ENCODE measurements at places on chromosomes 5 and 9.
A peak's percentile ranks its signal among the peaks of the same experiment; 100 is the strongest.

DNA sequence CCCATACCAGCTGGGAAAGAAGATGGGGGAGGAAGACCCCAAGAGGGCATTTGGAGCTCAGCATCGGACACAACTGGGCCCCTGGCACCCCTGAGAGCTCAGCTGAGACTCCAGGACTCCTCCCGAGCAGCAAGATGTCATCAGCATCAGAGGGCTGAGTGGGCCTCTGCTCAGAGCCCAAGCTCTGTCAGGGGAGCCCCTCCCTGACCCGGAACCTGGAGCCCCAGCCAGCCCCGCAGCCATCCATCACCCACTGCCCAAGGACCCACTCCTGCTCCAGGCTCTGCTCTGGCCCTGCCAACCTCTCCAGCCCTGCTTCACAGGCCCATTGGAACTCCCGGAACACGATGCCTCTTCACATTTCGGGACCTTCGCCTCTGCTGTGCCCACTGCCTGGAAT, 9.8 kb downstream of the NR5A1 start:
- no peak for DNase-seq

DNA sequence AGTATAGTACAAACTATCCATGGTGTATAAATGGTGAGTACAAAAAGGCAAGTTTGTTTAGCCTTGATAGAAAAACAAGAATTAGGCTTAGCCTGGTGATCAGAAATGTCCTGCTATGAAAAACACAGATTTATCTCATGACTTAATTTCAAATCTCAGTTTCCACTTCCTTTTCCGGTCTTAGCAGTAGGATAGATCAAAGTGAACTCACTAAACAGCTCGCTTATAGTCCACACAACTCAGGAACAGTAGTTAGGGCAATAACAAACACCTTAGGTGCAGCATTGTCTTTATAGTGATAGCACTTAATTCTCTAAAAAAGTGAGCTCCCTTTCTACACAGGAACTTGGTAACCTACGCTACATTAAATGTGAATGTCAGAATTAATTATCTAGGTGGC, 11.4 kb downstream of the GOLGA1 start:
- DNase-seq = no peak

- DNase-seq = no peak
These were observed 596.0 kb downstream of the SEMA5A start for GRCh38 chr5:8949908-8950307.

DNA sequence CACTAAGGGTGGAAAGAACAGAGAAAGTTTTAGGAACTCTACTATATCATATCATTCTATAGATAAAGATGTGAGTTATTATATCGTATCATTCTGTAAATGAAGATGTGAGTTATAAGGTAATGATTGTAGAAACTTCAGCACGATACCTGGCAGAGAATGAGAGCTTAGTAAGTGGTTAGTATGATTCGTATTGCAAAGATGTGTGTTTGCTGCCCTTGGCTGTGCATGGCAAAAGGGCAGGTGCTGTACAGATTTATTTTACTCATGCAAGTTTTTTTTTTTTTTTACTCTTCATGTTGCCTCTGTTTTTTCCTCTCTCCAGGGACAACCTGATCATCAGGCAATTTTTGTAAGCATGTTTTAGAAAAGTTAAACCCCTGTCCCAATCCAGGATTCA, 83.3 kb downstream of the EGFLAM start:
- no peak for DNase-seq

- DNase-seq = no peak
These were observed 417.1 kb downstream of the CSNK1G3 start for GRCh38 chr5:123929055-123929474.

- DNase-seq = peak; percentile 69
These were observed 92.5 kb downstream of the ROR2 start for GRCh38 chr9:91857291-91858212.

- no peak for DNase-seq
These were observed 349.2 kb upstream of the CDH9 start for GRCh38 chr5:27387535-27388073.

GRCh38 chr5:168790671-168791250, 211.6 kb upstream of the PANK3 start:
- DNase-seq = no peak

DNA sequence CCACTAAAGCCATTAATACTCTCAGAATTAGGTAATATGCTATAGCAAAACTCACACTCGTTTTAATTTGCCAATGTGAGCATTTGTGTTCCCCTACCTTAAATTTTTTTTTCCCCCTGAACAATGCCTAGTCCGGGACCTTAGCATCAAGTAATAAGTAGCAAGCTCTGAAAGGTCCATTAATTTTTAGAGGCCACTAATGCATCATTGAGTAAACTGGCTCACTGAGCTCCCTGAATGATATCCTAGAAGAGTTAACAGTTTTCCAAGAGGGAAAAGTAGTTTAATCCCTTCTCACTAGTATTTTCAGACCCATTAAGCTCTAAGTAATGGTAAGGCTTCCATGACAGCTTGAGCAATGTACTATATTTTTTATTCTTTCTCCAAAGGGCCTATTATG, 242.2 kb downstream of the MAT2B start:
- DNase-seq = no peak

GRCh38 chr5:142602720-142603245, 83.1 kb downstream of the FGF1 start:
- DNase-seq = no peak

DNA sequence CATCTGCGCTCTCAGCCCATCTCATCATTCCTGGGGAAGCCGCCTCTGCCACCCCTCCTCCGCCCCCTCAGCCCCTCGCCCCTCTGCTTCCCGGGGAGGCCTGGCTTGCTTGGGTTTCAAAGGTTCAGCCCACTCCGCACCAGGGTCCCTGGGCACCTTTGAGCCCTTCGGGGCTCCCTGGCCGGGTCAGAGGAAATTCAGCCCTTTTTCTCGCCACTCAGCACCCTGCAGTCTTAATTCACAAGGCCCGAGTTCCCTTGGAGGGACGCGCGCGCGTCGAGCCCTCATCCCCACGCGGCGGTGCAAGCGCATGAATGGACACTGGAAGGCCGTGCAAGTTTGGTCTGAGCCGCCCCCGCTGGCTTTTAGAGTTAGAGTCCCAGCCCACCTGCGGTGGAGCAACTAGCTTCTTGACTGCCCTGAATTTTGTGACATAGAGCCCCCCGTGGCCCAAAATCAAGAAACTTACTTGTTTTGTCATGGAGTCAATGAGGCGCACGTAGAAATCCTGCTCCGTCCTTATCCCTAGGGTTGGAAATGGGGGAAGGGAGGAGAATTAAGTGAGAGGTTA, 4.5 kb downstream of the EBF1 start:
- DNase-seq = peak; percentile 68

DNA sequence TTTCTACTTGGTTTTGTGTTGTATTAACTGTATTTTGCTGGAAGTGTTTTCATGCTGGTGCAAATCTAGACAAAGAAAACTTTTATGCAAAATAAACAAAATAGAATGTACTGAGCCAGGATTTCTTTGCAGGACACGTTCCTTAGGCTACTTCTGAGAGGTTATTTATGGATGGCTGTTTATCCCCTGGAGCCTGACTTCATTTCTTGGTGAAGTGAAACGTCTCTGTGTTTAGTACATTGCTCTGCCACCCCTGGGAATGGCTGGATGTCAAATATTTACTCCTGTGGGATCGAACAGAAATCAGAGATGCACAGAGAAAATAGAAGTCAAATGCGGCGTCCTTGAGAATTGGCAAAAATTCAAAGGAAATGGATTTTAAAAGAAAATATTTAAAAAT, 327.1 kb upstream of the MPDZ start:
- DNase-seq = no peak

GRCh38 chr5:144276034-144276822, 105.6 kb downstream of the KCTD16 start:
- no peak for DNase-seq

- DNase-seq = no peak
These were observed 81.2 kb downstream of the MTAP start for GRCh38 chr9:21883642-21884041.

- DNase-seq = peak; percentile 50
These were observed 887 bp upstream of the PDE8B start for GRCh38 chr5:77209495-77210090.

DNA sequence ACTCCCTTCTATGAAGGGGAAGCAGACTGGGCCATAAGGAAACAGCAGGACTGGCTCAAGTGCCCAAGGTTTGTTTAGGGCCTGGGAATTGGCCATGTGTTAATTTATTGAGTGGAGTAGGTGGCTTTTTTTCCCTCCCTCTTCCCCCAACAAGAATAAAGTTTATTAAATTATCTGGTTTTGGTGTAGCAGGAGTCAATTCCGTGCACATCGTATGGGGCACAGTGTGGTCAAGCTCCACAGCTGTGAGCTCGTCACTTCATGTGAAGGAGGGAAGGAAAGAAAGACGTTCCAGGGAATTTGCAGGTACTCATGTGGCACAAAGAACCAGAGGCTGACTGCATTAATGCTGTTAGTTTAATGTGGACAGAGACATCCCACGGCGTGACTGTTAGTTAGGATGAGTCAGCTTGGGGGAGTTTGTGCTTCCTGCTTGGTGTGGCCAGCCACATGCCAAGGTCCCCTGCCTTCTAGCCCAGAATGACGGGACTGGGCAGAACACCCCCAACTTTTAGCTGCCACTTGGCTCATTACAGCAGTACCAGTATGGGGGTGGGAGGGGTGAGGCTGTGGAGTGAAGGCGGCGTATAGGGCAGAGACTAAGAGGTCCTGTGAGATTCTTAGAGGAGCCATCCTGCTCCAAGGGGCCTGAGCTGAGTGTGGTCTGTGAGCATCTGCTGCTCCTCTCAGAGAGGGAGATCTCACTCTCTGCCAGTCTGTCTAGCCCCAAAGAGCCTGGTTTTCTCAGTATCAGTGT, 33.2 kb downstream of the CSF1R start:
- DNase-seq = no peak

DNA sequence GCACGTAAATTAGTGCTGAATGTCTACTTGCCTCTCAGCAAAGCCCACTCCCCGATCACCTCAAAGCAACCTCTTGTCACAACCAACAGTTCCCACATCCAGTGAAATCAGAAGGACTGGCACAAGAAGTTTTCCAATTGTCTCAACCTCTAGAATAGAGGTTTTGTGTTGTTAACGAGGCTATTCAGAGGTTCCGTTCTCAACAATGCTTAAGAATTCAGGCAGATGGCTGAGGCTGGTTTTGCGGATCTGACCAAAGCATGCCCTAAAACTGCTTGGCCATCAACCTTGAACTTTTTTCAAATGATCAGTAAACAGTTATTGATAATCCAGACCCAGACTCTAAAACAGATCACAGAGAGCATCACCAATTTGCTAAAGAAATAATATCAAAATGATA, 52.9 kb downstream of the MAPKAP1 start:
- DNase-seq = no peak

DNA sequence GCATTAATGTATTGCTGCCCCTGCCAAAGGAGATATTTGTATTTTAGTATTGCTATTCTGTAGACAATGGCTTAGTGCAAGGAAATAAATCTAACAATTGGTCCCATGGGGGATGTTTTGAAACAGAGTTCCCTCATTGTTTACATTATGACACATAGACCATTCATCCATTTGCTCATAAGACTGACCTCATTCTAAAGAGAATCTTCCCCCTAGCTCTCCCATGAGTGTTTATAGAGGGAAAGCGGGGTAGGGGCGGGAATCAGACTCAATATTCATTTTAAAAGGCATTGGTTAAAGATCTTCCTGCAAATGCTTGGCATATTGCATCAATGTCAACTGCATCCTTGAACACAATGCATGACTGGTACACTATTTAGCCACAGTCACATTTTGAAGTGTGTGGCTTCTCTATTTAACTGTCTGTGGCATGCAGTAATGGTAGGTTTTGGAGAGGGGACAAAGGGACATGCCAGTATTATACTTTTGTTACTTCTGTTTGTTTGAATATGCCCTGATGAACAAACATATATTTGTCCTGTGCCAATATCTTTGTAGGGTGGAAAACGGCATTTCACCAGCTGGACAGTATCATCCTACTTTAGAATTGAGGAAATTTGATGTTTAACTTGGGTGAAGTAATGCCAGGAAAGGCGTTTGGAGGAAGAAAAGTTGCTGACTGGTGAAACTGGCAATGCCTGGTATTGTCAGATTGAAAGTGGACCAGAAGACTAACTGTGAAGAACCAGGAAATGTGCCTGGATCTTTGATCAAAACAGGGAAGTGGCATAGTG, 84.1 kb upstream of the MEGF10 start:
- DNase-seq = no peak

GRCh38 chr5:33148076-33148513, 292.7 kb upstream of the TARS1 start:
- DNase-seq = no peak

DNA sequence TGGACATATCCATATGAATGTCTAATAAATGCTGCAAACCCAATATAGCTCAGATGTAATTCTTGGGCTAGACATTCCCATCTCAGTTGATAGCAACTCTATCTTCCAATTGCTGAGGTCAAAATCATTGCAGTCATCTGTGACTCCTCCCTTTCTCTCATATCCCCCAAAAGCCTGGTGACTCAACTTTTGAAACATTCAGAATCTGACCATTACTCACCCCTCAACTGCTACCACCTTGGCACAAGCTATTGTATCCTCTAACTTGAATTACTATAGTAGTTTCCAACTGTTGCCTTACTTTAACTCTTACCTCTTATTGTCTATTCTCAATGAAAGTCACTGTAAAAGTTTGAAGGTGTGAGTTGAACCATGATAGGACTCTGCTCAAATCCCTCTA, 600.1 kb upstream of the RGMB start:
- no peak for DNase-seq

- DNase-seq = no peak
These were observed 199.5 kb upstream of the PUM3 start for GRCh38 chr9:3043369-3043768.

DNA sequence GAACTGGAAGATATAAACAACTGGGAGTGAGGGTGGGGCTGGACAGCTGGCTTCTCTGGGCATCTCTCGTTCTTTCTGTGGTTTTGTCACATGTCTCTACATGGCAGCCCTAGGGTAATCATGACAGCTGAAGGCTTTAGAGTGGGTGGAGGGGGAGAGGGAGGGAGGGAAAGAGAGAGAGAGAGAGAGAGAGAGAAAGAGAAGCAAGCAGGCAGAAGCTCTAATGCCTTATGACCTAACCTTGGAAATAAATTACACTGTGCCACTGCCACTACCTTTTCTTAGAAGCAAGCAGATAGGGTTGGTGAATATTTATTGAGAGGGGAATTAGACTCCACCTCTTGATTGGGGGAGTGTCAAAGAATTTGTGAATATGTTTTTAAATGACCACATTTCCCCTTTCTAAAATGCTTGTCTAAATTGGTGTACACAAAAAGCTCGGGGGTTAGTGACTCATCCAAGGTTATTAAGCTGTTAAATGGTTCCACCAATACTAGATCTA, 2.6 kb upstream of the DAPK1 start:
- peak; percentile 61 for DNase-seq

GRCh38 chr5:122743261-122743660, 31.6 kb upstream of the SNX2 start:
- DNase-seq = no peak

DNA sequence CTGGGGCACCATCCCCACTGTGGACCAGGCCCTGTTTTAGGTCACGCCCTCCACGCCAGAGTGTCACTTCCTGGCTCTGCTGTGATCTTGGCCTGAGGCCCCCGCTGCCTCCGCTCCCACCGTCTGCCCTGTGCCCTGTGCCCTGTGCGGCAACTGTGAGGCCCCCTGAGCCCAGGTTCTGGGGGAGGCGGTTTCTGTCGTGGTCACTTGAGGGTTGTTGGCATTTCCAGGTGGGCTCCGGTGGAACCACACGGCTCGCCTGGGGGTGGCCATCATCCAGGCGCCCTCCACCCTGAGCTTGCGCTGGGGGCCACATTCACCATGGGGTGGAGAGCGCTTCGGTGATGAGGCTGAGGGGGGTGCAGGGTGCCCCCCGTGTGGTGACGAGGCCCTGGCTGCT, 6.6 kb downstream of the DPP7 start:
- DNase-seq = no peak

Measured in retina (tissue), 1 donor.